HuH-7 (cell line): ENCODE measurements at places on chromosomes 7 and 10.

DNA sequence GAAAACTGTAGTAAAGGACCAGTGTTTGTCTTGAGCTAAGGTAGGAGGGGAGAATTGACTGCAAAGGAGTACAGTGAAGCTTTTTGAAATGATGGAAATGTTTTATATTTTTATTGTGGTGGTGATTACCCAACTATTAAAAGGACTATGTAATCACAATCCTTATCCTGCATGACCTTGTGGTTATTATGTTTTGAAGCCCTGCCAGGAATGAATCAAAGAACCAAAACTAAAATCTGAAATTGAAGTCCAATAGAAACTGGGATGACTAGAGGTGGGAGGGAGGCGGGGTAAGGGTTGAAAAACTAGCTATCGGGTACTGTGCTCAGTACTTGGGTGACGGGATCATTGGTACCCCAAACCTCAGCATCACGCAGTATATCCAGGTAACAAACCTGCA is 8.2 kb downstream of the CCDC7 start:
- DNase-seq: no peak

- no peak for DNase-seq
Observed at GRCh38 chr10:23031318-23031717, 64.1 kb upstream of the MSRB2 start.

DNA sequence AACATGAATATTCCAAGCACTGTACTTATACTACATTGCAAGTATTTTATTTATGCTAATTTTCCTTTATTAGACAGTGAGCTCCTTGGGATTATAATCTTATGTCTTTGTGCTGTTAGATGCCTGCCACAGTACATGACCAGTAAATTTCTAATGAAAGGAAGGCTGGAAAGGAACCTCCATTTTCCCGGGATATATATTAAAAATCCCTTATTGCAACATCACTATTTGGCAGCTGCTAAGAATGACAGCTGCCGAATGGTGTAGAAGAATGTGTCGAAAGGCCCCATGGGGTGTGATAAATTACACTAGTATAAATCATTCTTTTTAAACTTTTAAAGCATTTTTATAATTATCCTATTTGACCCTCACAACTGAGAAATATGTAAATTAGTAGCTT is 59.1 kb downstream of the TFAM start:
- DNase-seq: no peak

DNA sequence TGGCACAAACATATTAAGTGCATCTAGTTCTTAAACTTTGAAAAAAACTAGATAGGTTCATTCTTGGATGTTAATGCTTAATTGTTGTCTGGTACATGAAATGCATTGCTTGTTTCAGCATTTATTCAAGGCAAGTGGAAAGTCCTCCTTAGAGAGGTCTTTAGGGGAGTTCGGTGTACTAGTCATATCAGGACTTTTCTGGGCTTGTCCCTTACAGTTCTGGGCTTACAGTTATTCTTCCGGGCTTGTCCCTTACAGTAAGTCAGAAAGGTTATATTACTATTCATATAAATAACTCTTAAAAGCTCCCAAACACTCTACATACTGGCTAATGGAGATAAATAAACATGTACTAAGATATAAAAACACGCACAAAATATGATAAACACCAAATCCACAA is 61.6 kb upstream of the MRLN start:
- DNase-seq: no peak

- no peak for DNase-seq
Observed at GRCh38 chr10:114561008-114561523, 97.0 kb downstream of the ABLIM1 start.

- DNase-seq: no peak
Observed at GRCh38 chr10:121624836-121625486, 26.7 kb upstream of the FGFR2 start.

GRCh38 chr7:116522247-116522646 is 2.6 kb upstream of the CAV1 start:
- no peak for DNase-seq

DNA sequence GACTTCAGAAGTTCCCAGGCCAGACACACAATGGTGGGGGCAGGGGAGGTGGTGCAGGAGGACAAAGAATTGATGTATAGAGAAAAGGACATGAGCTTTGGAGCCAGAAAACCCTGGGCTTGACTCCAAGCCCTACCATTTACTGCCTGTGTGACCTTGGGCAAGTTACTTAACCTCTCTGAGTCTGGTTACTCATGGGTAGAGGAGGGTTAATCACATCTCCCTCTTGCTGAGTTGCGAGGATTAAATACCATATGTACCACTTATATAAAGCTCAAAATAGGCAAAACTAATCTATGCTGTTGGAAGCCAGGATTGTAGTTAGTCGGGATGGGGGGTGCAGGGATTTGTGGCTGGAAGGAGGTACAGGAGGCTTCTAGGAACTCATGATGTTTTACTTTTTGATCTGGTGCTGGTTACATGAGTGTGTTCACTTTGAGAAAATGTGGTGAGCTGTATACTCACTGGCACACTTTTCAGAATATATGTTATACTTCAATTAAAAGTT is 106.8 kb downstream of the SLIT1 start:
- no peak for DNase-seq

GRCh38 chr7:106036004-106036403 is 72.9 kb downstream of the CDHR3 start:
- no peak for DNase-seq

DNA sequence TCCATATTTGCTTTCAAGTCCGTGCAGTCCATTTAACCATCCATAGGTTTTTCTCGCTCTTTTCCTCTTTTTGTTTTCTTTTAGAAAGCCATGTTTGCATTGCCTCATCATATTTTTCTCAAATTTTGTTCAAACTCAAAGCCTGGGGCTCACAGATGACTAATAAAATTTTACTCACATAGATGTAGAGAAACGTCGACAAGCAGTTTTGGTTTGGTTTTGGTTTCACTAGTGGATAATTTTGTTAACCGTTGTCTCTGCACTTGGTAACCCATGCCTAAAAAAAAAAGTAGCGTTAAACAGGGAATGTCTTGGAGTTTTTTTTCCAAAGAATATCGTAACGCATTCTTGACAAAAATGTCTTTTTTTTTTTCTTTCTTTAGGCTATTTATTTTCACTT is 344.2 kb upstream of the GALNT17 start:
- no peak for DNase-seq

DNA sequence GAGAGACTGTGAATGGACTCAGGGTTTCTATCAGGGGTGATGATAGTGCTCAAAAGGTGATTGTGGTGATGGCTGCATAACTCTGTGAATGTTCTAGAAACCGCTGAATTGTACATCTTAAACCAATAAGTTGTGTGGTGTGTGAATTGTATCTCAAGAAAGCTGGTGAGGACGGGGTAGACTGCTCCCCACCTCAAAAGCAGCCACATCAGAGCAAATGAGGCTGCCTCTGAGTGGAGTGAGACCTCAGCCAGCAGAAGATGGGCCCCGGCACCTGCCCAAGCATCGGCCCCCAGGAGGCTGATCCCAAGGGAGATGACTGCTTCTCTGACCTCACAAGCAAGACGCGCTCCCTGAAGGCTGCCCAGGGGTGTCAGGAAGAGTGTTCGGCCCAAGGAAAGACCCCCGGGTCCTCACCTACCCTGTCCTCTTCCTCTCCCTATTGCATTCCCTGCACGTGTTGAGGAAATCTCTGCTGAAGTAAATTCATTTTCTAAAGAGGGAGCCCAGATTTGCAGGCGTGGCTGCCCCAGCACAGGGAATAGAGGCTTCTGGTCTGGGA is 279.3 kb upstream of the SHH start:
- no peak for DNase-seq

DNA sequence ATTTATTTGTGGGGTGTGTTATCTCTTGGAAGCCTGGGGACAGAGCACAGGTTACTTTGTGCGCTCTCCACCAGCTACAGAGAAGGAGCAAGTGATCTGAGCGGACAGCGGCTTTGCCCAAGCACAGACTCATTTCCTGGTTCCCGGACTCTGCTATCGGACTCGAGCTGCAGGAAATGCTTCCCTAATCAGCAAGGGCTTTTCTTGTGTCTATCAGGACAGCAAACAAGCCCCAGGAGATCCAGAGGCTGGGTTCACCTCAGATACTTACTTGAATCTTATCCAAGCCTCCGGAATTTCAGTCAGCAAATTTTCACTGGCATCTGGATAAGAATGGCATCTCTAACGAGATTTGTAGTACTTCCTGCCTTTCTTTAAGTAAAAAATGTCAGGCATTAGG is 27.8 kb downstream of the MRC1 start:
- peak; percentile 26 for DNase-seq

- DNase-seq: no peak
Observed at GRCh38 chr10:86367152-86367951, 757 bp upstream of the GRID1 start.

DNA sequence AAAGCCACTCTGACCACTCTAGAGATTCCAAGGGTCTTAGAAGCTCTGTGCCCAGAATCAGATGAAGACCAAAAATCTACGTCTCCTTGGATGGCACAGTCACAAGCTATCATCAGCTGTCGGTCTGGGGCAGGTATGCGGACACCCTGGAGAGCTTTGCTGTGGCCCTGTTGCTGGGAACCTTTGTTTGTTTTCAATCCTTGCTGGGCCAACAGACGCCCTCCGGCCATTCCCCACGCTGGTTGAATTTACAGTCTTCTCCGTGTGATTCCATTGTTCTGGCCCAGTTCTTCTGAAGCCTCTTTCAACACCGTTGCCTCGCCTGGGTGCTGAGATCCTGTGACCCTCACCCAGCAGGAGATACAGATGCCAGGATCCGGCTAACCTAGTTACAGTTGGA is 149.4 kb upstream of the PFKP start:
- no peak for DNase-seq

DNA sequence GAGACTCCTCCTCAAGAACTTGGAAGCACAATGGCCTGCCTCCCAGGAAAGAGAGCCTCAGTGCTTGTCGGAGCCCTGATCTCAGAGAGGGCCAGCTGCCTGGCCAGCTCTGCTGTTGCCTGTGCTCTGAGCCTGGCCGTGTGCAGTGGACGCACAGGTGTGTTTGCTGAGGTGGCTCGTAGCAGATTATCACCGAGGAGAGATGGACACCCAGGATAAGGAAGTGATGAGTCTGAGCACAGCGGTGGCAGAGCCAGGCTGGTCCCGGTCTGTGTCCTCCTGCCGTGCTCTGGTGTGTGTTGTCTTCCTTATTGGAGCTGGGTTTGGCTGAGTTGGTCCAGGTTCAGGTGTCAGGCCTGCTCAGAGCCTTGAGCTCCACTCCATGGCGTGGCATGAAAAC is 208.5 kb downstream of the EBF3 start:
- DNase-seq: no peak

GRCh38 chr10:132511121-132512051 is 26.2 kb upstream of the INPP5A start:
- no peak for DNase-seq

GRCh38 chr7:99124751-99125504 is 19.0 kb downstream of the SMURF1 start:
- no peak for DNase-seq

DNA sequence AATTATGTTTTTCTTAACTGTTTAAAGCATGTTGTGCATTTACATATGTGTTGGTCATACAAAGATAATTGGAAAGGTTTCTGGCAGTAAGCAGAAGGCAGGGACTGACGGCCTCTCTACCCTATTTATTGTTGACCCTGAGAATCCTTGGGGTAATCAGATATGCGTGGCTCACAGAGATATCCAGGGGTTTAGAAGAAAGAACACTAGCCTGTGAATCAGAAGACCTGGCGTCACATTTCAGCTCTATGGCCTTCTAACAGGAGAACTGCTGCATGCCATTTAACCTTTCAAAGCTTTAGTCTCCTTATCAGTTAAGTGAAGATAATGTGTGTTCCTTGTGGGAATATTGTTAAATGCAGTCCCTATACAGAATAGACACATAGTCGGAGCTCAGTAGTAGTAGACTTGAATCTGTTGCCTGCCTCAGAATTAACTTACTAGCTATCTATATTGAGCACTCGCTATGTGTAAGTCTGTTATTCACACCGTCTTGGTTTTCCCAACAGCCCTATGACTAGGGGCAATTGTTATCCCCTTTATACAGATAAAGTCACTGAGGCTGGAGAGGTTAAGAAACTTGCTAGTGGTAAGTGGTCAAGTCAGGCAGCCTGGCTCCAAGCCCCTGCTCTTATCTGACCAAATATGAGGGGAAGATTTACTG is 129.6 kb upstream of the ANKRD1 start:
- no peak for DNase-seq

DNA sequence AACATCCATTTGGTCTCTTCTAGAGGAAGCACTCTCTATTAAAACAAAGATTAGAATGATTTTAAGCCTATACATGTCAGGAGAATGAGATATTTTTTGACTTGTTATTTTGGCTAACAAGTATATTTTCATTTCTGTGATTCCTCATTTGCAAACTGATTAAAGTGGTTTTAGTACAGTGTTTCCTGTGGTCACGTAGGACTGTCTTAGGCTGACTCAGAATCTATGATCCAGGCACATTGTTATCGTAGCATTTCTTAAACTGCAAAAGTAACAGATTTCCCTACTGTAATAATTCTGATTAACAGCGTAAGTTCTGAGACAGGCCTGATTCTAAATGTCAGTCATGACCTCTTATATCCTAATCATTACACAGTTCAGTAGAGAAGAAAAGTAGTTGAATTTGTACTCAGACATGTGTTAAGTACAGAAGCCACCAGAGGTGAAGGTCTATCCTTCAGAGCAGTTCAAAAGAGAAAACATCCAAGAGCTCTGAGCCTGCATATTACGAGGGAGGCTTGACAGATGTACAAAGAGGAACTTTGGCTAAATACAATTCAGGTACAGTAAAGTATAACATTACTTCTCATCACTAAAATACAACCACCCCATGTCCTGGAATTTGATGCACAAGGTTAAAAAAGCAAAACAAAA is 124.1 kb upstream of the TEX47 start:
- no peak for DNase-seq

DNA sequence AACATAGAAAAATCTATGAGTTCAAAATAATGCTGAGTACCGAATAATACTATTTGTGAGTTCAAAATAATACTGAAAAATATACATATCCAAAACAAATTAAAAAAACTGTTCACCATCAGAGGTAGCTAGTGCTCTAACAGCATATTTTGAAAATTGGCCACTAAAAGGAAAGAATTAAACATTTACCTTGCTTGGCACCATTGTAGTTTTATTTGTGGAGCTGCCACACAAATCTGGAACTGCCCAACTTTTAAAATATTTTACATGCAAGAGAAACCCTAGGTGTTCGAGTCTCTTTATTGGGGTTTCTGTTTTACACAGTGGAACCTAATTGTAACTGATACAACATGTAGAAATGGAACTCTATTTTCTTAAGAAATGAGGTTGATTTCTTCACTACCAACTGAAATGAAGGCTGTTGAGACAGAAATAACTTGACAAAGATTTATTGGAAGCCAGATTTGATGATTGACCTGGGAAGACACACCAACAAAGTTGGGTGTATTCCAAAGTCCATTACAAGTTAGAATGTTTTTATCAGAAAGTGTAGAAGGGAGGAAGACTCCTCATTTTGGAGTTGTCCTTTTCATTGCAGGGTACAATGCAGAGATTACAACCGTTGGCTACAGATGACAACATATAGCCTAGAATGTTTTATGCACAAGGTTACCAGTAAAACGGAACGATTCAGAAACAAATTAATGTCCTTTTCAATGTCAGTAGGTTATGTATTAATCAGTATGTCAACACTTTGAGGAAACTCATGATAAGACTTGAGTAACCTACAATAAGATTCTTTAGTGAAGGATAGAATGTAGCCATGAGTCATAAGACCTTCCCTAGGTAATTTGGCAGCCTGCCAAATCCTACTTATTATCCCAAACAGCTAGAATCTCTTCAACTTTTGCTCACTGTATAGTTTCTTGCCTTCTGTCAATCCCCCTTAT is 73.8 kb upstream of the PAPSS2 start:
- no peak for DNase-seq
